ENCODE measurements at places on chromosomes 2 and 18.

DNA sequence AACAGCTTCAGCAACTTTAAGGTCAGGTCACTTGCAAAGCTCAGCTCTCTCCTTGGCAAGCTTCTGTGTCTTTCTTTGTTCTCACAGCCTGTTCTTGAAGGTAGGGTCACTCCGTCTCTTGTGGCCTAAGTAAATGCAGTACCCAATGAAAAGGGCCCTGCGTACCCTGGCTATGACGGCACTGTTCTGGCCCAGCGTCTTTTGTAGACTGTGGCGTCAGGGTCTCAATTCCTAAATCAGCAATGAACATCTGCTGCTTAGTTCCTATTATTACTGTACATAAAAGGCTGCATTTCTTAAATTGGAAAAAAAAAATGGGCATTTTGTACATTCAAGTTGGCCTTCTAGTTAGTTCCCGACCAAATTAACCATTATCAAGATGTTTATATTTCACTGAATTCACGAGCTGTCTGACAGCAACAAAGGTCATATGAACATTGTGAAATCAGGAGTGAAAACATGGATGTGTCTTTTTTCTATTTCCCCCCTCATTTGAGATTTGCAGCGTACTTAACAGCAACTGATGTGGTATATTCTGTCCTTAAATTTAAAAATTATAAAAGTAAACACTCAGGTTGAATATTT lies 17.0 kb upstream of the MTCL1 start:
- no peak for DNase-seq

- DNase-seq: no peak
These were observed 161.5 kb upstream of the ZEB2 start for GRCh38 chr2:144681389-144681788.

DNA sequence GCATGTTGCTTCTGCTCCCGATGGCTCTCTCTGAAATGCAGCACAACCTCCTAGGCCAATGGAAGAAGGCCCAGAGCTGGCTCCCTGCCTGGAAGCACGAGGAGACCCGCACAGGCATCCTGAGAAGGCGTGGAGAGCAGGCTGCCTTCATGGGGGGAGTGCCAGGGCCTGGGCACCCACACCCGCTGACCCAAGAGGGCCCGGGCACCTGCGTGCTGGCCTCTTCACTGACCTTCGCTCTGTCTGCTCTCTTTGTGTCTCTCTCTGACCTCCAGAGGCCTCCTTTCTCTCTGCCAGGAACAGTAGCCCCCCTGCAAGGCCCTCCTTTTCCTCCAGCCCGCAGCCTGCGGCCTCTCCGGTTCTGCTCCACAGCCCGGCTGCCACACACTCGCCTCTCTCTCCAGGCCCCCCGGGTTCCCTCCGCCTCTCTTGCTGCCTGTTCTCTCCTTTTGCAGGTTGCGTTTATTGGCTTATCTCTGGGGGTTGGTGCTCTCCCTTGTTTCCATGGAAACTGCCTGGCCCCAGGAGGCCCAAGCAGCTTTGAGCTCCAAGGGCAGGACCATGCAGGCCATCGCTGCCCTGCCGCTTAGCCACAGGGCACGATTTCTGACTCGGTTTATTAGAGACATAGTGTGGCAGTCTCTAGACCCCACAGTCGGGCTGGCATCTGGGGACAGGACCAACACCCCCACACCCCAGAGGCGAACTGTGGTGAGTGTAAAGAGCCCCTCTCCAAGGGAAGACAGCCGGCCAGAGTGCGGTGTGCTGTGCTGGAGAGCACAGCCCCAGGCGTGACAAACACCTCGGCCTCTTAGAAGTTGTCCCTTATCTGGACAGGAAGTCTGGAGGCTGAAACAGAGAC lies 1.7 kb downstream of the MZT2B start:
- DNase-seq: no peak

GRCh38 chr2:113200236-113200635 lies 26.5 kb downstream of the PSD4 start:
- no peak for DNase-seq

- DNase-seq: no peak
These were observed 185.1 kb downstream of the SCG2 start for GRCh38 chr2:223416815-223417610.

DNA sequence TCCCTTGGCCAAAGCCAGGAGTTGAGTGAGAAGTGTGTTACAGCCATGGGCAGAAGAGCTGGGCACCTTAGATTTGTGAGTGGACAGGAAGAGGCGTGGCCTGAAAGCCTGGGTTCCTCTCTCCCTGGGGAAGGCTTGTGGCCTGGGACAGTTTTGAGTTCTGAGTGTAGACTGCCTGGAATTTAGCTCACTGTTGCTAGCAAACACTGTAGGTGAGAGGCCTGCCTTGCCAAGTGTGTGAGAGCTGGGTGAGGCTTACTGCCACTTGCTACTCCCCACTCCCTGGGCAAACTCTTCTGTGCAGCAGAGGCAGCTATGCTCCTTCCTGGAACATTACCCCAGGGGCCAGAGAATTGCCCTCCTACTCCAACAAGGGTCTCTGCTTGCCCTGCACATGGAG lies 150.0 kb upstream of the GALNT5 start:
- no peak for DNase-seq

DNA sequence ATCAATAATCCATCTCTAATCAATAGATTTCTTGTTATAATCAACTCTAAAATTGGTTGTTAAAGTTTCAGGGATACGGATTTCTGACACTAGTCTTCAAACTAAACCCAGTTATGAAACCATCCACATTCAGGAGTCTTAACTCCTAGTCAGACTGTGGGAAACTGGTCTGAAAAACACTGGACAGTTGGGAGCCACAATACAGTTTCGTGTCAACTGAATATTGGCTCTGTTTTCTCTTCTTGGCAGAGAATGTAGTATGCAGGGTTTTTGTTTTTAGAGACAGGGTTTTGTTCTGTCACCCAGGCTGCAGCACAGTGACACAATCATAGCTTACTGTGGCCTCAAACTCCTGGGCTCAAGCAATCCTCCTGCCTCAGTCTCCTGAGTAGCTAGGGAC lies 123.1 kb downstream of the RTTN start:
- DNase-seq: no peak

DNA sequence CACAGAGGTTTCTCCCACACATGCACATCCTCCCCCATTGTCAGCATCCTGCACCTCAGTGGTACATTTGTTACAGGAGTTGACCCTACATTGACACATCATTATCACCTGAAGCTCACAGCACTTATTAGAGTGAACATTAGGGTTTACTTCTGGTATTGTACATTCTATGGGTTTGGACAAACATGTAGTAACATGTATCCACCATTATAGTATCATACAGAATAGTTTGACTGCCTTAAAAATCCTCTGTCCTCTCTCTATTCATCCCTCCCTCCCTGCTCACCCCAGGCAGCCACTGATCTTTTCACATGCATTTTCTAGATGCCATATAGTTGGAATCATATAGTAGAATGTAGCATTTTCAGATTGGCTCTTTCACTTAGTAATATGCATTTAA lies 53.5 kb downstream of the NXPH2 start:
- DNase-seq: no peak

- no peak for DNase-seq
These were observed 27.0 kb upstream of the TWIST2 start for GRCh38 chr2:238820916-238821315.

- DNase-seq: no peak
These were observed 15.7 kb upstream of the COX7A2L start for GRCh38 chr2:42376758-42377157.
